Activated CD4-positive, alpha-beta T cell treated with anti-CD3 and anti-CD28 coated beads, Interleukin-2, amount 50 U/mL, for 1 hour (primary cell): ENCODE measurements at places on chromosomes 13 and 19.
A peak's percentile ranks its signal among the peaks of the same experiment; 100 is the strongest.

DNA sequence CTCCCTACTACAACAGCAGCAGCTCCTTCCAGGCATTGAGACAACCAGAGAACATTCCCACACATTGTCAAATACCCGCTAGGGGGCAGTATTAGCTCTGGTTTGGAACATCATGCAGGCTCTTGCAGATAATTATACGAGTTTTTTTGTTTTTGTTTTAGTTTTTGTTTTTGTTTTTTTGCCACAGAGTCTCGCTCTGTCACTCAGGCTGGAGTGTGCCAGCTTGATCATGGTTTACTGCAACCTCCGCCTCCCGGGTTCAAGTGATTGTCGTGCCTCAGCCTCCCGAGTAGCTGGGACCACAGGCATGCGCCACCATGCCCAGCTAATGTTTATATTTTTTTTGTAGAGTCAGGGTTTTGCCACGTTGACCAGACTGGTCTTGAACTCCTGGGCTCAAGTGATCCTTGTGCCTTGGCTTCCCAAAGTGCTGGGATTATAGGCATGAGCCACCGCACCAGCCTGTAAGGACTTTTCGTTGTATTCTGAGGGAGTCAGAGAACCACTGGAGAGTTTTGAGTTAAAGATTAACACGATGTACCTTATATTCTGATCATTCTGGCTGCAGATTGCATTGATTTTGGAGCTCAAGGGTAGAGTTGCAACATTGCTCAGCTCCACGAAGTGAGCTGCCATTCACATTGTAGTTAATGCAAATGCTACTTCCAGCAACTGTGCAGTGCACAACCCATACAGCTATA is 41.7 kb upstream of the CEACAM20 start:
- DNase-seq, result peak; percentile 30

DNA sequence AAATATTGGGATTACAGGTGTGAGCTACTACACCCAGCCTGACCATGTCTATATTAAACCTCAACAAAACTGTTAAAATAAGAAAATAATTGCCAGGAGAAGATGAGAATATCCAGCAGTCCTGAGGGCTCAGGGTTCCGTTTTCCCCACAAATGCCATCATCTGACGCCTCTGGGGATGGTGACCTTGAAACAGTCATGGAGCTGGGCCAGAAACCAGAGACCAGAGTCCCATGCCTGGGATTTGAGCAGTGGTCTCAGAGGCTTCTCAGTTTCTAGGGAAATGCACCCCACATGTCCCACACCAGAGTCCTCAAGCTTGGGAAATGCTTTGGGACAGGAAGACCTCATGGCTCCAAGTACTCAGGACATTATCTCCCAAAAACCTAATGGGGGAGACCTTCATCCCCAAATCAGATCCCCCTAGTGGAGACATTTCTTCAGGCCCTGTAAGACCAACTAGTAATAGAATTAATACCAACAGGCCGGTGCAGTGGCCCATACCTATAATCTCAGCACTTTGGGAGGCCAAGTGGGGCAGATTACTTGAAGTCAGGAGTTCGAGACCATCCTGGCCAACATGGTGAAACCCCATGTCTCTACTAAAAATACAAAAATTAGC is 2.9 kb upstream of the MAP1S start:
- DNase-seq, result no peak

- no peak for DNase-seq
Measured at GRCh38 chr19:2212861-2213711, 23.0 kb downstream of the PLEKHJ1 start.

DNA sequence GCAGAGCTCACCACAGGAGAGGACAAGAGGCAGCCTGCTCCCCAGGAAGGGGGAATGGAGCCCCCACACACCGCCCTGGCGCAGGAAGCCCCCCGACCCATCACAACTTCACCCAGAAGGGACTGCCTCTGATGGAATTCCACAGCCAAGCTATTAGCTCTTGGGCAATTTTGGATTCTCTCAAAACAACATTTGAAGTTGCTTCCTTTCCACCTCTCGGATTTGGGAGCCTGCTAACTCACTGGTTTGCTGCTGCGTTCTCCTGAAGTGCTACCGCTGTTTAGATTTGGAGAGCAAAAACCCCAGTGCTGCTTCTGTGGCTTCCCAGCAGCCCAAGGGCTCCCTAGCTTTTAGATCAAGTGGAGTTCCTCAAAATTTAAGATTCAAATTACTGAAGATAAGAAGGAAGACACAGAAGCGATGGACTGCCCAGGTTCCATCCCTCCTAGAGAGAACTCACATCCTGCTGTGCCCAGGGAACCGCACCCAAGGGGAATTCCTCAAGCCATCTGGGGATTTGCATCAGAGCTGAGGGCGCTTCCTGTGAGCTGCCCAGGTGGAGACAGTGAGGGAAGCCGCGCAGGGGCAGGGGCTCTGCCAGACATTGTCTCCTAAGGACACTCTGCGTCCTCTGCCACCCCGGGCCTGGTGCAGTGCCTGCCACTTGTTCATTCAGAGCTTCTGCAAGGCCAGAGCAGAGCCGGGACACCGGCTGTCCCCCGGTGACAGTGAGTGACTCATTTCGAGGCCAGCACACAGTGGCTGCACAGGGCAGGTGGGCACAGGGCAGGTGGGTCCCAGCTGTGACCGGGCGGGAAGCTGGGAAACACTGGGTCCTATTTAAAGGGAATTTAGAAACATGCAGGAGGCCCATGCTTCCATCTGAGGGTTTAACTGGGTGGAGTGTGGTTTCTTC is 45.5 kb downstream of the COL4A1 start:
- DNase-seq, result no peak

DNA sequence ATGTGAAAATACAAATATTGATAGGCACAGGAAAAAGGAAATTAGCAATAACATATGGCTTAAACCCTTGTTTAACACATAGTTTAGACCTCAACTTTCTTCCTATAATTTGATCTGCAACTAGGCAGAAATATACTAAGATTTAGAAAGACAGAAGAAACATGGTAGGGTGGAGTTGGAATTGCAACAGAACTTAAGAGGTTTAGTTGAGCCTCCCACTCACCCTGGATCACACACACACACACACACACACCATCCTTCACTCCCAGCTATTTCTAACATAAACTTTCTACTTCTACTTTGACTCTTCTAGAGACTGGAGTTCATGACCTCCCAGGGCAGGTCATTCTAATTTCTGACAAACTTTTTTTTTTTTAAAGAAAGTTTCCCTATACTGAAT is 47.4 kb downstream of the FLT3 start:
- no peak for DNase-seq

DNA sequence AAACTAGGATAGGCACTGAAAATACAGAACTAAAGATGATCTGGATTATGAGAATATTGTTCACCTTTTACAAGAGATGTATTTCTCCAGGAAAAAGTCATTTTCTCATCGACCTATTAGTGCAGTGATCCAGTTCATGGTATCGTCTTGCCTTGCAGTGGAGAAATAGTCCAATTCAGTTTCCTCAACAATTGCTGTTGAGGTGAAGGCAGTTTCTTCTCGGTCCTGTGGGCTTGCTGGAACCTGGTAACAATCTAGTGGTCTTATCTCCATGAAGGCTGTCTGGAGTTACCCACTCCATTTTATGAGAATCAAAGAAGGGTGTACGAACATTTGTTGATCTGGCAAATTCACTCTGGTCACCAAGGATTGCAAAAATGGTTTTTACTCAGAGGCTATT is 266.8 kb downstream of the LHFPL6 start:
- no peak for DNase-seq

DNA sequence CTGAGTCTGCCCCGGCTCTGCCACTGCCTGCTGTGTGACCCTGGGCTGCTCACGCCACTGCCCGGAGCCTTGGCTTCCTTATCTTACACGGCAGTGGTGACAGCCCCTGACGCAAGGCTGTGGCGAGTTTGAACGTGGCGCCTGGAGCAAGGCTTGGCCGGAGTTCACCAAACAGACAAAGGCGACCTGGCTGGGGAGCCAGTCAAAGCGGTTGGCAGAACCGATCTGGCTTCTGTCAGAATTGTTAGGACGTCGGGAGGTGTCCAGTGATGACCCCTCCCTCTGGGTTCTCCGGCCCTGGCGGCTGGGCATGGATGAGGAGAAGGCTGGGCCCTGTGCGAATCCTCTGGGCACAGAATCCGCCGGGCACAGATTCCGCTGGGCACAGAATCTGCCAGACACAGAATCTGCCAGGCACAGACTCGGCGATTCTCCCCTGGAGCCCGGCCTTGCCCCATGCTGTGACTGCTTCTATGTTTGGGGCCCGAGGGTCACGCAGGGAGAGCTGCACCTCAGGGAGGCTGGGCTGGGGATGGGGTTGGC is 11.7 kb upstream of the TMEM255B start:
- no peak for DNase-seq

GRCh38 chr13:61415058-61415721 is 459 bp downstream of the PCDH20 start:
- DNase-seq, result no peak

DNA sequence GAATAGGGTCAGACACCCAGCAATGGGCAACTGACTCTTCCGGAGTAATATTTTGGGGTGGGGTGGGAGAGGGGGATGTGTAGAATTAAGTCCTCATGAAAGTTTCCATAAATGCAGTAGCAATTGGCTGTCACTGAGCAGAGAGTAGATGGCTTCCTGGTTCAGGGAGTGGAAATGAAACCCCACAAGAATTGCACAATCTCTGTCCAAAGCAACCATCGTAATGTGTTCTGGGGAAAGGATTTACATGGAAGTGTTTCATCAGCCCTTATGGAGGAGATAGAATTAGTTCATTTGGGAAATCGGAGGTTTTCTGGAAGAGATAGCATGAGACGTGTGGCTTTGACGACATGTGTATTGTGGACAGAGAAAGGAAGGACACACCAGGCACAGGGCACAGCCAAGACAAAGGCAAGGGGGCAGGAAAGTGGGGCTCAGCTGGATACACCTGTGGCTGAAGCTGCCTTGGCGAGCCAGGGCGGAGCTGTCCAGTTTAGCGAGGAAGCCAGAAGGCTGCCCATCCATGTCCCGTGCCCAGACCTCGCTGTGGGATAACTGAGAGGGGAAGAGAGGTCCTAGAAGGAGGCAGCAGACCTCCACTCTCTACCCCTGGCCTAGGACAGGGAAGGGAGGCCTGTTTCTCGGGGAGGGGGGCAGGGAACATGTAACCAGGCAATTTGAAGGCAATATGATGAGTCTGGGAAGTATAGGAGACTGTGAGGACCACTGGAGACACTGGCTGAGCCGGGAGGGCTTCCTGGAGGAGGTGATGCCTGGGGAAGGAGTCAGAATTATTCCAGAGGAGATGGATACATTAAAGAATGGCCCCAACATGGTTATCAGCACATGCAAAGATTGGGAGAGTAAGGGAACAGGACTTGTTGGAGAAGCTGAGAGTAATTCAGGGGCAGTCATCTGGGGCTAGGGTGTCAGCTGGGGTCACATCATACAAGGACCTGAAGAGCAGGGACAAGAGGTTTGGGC is 2.6 kb upstream of the CLEC4G start:
- no peak for DNase-seq

GRCh38 chr19:53771144-53771543 is 53.0 kb downstream of the NLRP12 start:
- DNase-seq, result no peak

- no peak for DNase-seq
Measured at GRCh38 chr13:41299316-41300094, 11.6 kb upstream of the NAA16 start.

GRCh38 chr13:99415851-99416331 is 85.4 kb upstream of the TM9SF2 start:
- DNase-seq, result no peak

- no peak for DNase-seq
Measured at GRCh38 chr19:4264812-4265211, 14.3 kb upstream of the SHD start.
